COLO829 (cell line): ENCODE measurements at places on chromosomes 1 and 21.

- DNase-seq, result no peak
Observed at GRCh38 chr1:62800281-62800680, 16.3 kb downstream of the ATG4C start.

DNA sequence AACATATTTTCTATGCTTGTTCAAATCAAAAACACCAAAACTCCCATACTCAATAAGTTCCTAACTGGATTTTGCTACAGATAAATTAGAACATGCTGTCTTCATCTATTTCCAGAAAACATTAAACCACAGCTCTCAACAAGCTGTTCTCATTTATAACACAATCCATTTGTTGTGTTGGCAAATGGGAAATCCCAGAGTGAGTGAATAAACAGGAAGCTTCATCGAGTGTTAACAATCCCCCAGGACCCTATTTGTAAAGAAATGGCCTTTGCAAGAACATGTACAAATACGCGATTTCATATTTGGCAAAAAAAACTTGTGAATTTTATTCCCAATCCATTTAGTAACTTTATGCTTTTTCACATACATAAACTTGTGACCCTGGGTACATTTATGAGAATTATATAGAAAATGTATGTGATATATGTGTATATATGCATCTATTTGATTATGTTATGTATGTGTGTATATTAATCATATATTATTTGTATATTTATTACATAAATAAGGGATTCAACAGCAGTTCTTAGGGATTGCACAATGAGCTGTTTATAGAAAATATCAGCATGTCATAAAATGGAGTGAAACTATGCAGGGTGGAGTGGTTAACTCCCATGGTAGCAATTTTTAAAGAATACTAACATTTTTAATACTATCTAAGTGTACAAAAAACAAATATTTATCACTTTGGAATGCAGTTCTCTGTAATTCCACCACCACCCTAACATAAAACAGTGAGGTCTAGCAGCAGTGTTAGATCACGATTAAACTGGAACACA, 160.0 kb downstream of the NEGR1 start:
- DNase-seq, result no peak

DNA sequence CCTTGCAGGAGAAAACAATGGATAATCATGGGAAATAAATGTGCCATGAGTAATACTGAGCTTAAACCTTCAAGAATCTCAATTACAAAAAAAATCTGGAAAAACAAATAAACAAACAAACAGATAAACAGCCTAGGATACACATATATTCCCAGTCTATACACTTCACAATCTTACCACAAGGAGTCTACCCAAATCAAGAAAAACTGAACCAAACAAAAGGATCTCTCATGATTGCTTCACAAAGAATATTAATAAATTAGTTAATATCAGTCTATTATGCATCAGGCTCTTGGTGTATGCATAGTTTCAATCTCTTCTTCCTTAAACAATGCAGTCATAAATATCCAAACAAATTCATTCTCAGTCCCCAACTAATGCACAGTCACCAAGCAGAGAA, 3.2 kb upstream of the ESRRG start:
- no peak for DNase-seq

GRCh38 chr1:53508991-53509666, 49.9 kb downstream of the DMRTB1 start:
- DNase-seq, result peak; percentile 18

DNA sequence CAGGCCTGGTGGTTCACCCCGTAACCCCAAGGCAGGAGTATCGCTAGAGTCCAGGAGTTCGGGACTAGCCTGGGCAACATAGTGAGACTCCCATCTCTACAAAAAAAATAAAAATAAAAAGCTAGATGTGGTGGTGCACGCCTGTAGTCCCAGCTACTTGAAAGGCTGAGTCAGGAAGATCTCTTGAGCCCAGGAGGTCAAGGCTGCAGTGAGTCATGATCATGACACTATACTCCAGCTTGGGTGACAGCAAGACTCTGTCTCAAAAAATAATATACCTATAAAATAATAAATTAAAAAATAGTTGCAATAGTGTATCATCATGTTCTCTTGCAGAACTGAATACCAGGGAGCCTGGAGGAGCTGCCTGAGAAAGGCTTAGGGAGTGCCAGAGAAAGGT, 19.9 kb upstream of the TMEM39B start:
- DNase-seq, result no peak

DNA sequence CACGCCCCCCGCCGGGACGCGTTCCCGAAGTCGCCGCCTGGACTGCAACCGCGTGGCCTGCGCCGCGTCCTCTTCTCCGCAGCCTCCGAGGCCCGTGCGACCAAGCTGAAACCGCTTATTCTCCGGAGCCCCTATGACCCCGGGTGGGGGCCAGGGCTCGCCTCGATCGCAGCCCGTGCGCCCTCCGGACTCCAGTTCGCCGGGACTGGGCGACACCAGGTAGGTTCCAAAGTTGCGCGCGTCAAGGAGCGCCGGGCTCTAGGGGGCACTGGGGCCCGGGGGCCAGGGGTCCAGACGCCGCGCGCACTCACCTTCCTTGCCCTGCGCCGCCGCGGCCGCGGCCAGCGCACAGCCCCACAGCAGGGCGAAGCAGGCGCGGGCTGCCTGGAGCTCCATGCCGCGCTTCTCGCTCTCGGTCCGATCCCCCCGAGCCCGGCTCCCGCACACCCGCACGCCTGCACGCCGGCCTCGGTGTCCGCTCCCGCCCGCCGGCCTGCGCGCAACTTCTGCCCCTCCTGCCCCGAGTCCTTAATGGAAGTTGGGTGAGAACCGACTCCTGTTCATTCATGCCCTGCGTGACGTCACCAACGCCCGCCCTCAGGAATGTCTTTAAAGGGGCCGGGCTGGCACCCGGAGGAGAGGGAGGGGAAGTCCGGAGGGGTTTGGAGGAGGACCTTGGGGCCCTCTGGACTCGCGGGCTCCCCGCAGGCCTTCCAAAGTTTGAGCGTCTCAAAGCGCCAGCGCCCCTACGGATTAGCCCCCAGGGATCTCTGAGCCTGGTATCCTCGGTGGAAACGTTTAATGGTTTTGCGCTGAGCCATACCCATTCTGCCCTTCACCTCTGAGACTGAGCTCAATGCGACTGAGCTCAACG, at the start of gene EPHA2:
EPHA2 (minus strand) TSS at position 533 of the 874 bp plus-strand sequence; CDS start at position 396, 137 bp downstream.
- DNase-seq, result peak; percentile 67

GRCh38 chr1:66288048-66288447, 245.9 kb upstream of the SGIP1 start:
- no peak for DNase-seq

DNA sequence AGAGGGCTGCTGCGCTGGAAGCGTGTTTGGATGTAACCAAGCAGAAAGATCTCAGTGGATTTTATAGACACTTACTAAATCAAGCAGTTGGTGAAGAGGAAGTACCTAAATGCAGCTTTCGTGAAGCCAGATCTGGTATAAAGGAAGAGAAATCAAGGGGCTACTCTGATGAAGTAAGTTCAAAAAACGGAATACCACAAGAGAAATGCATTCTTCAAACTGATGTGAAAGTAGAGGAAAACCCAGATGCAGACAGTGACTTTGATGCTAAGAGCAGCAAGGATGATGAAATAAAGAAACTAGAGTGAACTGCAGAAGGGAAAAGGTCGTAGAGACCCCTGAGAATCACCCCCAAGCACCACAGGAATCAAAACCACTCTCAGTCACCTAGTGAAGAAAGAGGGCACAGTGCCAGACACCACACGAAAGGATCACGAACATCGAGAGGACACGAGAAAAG, 40.8 kb upstream of the NEXN start:
- DNase-seq, result no peak

GRCh38 chr1:59580257-59580656, 234.5 kb upstream of the HOOK1 start:
- no peak for DNase-seq

DNA sequence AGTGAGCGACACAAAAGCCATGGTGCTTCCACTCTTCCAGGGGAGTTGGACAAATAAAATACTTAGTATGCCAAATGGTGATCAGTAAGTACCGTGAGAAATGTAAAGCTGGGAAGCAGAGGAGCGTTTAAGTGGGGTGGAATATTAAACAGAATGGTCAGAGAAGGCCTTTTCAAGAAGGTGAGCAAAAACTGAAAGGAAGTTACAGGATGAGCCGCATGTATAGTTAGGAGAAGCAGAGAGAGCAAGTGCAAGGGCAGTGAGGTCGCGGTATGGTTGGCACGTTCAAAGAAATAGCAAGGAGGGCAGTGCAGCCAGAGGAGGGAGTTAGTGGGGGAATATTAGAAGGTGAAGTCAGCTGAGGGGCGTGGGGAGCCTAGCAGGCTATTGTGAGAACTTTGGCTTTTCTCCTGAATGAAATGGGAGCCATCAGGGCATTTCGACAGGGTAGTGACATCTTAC, 748 bp upstream of the ATP6V0B start:
- no peak for DNase-seq

DNA sequence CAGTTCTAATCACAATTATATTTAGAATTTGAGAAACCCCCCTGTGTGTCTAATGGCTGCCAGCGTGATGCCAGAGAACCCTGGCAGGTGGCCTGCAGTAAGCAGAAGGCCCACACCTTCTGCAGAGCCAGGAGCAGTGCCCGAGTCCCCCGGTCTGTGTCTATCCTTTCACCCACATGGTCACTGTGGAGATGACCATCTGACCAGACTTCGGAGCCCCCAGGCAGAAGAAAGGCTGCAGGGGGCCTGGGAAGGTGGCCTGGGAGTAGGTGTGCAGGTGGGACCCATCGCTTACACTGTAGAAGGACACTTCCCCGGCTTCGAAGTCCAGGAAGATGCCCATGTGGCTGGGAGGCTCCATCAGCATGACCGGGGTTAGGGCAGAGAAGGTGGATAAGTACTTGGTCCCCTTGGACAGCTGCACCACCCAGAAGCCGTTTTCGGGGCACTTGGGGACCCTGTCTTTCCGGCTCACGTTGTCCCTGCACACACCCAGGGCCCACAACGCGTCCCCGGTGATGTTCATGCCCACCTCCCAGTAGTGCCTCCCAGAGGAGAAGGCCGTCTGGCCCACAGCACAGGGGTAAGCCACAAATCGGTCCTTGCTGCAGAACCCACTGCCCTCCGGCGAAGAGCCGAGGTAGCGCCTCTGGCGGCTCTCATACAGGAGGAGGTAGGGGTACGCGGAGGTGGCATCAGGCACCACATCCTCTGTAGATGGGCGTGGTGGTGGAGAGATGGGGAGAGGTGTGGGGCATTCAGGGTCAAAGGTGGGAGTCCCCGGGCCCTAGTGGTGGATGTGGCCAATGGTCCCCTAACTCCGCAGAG, 1.6 kb upstream of the TRIM11 start:
- no peak for DNase-seq

DNA sequence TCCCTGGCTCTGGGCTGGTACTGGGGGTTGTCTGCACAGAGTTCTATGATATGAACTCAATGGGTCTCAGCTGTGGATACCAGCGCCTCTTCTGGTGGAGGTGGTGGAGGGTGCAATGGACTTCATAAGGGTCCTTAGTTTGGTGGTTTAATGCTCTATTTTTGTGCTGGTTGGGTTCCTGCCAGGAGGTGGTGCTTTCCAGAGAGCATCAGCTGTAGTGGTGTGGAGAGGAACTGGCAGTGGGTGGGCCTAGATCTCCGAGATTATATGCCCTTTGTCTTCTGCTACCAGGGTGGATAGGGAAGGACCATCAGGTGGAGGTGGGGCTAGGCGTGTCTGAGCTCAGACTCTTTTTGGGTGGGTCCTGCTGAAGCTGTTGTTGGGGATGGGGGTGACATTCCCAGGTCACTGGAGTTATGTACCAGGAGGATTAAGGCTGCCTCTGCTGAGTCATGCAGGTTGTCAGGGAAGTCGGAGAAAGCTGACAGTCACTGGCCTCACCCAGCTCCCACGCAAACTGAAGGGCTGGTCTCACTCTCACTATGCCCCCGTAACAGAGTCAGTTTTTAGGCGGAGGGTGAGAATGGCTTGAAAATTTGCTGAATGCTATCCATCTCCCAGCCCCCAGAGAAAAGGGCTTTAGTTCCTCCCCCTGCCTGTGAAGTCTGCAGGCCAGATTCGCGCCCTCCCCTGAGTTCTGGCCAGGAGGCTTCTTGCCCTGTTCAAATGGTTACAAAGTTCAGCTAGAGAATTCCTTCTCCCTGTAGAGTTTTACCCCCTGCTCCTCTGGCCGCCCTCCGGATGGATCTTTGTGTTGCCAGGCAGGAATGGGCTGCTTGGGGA, 902.9 kb downstream of the LTN1 start:
- DNase-seq, result no peak

DNA sequence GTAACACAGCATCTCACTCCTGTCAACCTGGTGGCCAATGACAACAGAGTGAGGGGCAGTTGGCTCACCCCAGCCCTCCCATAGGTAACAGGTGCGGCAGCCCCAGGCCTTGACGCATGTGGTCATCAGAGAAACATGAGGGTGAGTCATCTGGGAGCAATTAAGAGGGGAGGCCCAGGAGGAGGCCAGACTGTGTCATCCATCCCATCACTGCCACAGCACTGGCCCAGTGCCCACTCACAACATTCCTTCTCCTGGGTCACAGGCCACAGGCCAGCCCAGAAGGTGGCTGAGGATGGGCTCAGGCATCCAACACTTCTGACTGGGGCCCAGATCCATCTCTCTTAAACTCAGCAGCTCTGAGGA, 17.1 kb downstream of the TEX35 start:
- peak; percentile 48 for DNase-seq

DNA sequence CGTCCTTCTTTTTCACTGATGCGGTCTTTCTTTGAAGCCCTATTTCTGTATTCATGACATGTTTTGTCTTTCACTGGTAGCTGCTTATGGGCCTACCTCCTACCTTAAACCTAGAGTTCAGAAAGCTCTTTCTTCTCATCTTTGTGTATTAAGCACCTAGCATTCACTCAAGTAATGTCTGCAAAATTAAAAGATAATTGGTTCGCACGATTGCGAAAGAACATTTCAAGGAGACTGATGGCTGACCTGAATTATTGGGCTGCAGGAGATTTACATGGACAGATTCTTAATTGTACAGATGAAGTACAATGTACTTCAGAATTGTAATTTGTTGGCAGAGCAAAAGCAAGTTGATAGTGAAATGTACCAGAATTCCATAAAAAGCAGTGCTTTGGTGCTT, 206.4 kb downstream of the PCP4 start:
- no peak for DNase-seq

GRCh38 chr1:30744060-30744756, 13.4 kb downstream of the LAPTM5 start:
- DNase-seq, result no peak

DNA sequence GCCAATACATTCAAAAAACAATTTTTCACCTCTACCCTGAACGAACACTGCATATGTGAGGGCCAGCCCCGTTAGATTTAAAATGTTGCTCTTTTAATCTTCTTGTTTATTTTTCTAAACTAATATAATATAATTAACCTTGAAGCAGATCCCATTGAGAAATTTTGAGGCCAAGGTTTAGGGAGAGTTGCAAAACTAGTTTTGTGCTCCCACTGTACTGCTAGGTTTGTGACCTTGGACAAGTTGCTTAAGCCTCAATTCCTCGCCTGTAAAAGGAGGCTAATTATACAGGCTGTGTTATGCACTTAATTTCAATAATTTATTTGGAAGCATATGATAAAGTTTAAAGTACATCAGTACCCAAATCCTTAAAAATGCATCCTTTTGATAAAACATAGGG, 3.7 kb downstream of the IL23R start:
- DNase-seq, result no peak

DNA sequence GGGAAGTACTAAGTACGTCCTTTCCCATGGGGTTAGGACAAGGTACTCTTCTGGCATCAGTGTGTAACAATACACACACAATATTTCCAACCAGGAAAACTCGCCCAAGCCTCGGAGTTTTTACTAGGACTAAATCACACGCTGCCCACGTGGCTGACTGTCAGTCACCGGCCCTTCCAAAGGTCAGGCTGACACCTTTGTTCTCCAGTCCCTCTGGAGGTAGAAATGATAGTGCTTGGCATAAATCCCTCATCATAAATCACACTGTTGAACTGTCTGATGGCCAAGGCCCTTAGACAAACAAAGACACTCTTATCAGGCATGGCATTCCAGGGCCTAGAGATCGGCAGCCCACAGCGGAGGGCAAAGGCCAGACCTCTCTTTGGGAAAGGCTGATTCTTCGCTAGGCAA, 16.9 kb upstream of the SLAMF9 start:
- peak; percentile 95 for DNase-seq
